Right ventricle myocardium superior (tissue), 1 donor: ENCODE measurements at places on chromosomes 3 and 15. TPM values are rescaled to one million over a fixed set of nuclear protein-coding genes. Genes with fewer than 3 reads are reported as not detected.

ADCY5 gene
- total RNA-seq, result 225 TPM

- DNase-seq, result no peak
Measured at GRCh38 chr15:42890161-42890913, 30.2 kb downstream of the TTBK2 start.

DNA sequence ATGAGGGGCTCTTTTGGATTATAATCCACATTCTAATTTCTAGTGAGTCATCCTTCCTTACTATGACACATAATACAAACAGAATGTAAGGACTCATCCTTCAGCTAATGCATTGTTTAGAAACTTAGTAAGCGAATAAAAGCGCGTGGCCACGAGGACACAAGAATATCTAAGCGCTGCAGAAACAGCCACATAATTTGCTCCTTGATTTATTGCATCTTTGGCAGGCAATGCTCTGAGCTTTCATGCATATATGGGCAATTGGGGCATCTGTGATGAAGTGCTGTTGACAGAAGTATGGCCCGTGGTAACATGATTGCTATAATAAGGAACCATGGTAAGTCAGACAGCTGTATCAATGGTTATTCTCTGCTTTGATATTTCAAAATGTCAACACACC lies 191.3 kb upstream of the ZNF385D start:
- no peak for DNase-seq

- no peak for DNase-seq
Measured at GRCh38 chr3:168165390-168166269, 69.9 kb upstream of the GOLIM4 start.
